ENCODE measurements at places on chromosomes 13 and 19.

GRCh38 chr13:77545626-77546412, 10.3 kb downstream of the SCEL start:
- H3K27ac ChIP-seq = no peak overlapping the region
- no peaks in the 10 kb centered on the region for H3K4me1 ChIP-seq
- H3K36me3 ChIP-seq = no peaks in the 10 kb centered on the region
- DNase-seq = no peak
- no peak overlapping the region for H3K4me3 ChIP-seq

- no peaks in the 10 kb centered on the region for H3K36me3 ChIP-seq
- H3K4me1 ChIP-seq = no peaks in the 10 kb centered on the region
- H3K27me3 ChIP-seq = no peaks in the 10 kb centered on the region
- H3K27ac ChIP-seq = no peak overlapping the region
- DNase-seq = no peak
Observed at GRCh38 chr13:111044087-111044830, 70.9 kb upstream of the ARHGEF7 start.

DNA sequence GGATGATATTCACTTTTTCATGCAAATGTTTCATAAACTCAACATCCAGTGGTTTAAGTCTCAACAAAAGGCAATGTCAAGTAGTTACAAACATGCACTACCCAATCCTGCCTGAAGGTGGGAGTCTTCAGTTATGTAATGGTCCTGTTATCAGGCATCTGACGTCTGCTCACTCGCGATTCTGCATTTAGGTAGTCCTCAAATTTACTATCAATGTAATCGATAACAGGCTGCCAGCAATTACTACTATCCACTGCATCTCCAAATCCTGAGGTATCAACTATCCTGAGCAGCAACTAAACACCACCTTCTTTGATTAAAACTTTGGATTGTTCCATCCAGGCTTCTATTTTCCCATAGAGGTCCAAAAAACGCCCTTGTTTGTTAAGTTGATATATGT, 51.2 kb downstream of the NLRP12 start:
- peak; percentile 40 for DNase-seq
- H3K27me3 ChIP-seq = no peaks in the 10 kb centered on the region
- H3K4me3 ChIP-seq = no peak overlapping the region
- H3K27ac ChIP-seq = no peak overlapping the region
- no peaks in the 10 kb centered on the region for H3K4me1 ChIP-seq

- no peak for DNase-seq
- H3K27ac ChIP-seq = no peak overlapping the region
- no peaks in the 10 kb centered on the region for H3K4me1 ChIP-seq
- H3K36me3 ChIP-seq = no peaks in the 10 kb centered on the region
Observed at GRCh38 chr19:1452802-1453524, 3.0 kb downstream of the APC2 start.

DNA sequence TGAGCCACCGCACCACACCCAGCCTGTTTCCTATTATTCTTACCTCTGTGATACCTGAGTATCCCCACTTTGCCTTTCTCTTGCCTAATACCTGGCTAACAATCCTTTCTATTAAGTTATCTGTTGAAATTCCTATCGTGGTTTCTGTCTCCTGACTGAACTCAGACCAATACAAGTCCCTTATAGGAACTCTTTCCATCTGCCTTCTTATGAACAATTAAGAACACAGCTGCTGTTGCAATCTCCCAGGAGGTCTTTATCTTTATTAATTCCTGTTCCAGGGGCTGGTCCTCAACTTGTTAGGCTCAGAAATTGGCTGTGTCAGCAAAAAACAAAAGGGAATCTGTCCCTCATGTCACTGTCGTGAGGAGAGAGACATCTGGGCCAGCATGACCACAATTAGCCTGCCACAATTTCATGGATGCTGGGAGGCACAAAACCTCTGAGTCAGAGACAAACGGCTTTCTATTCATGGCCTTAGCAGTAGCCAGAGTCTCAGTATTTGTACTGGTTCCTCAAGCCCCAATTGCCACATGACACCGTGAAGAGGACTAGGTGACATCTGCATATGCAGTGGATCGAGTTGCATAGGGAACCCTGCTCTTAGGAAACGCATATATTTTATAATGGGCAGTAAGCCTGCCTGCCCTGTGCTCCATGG, 58.2 kb downstream of the NUFIP1 start:
- DNase-seq = peak; percentile 42
- H3K4me1 ChIP-seq = peaks cover 33% of the 10 kb centered on the region
- H3K27ac ChIP-seq = peak overlapping the region; percentile 11
- H3K27me3 ChIP-seq = no peaks in the 10 kb centered on the region
- H3K36me3 ChIP-seq = no peaks in the 10 kb centered on the region

DNA sequence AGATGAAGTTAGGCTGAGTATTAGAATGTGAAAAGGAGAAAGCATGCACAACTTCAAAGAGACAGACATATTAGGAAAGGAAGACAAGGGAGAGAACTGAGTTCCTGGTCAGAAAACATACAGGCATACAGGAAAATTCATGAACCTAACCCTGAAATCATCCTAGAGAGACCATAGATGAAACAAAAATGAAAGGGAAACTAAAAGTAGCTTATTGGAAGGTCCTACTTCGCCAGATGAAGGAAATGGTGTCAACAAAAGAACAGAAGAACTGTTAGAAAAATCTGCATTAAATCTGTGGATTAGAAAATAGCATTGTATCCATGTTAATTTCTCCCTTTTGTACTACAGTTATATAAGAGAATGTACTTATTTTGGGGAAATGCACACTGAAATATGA, 169.0 kb upstream of the UFM1 start:
- peaks cover 4% of the 10 kb centered on the region for H3K4me1 ChIP-seq
- peak overlapping the region; percentile 54 for H3K27ac ChIP-seq
- H3K27me3 ChIP-seq = no peaks in the 10 kb centered on the region

DNA sequence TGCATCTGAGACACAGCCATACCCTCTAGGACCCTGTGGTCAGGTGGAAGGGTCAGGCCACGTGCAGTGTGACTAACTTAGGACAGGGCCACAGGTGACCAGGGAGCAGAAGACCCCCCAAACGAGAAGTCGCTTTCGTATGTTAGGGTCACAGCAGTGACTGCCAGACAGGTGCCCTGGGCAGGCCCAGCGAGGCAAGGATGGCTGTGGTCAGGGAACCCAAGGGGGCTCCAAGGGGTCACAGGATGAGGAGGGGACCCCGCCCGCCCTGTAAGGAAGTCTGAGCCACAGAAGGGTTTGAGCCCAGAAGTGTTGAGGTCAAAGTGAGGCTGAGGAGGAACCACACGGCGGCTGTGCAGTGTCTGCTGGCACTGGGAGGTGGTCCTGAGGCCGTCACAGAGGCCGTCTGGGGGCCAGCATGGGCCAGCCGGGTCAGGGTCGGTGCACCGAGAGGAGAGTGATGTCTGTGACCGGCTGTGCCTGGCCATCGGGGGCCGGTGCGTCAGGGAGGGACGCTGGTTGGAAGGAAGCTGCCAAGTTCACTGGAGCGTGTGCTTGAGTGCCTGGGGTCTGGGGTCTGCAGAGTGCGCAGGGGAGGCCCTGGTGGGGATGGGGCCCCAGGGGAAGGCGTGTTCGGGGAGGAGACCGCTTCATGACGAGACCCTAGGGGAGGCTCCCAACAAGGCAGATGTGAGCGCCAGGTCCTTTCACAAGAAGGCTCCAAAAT, 24.8 kb upstream of the TMEM255B start:
- H3K4me3 ChIP-seq = no peak overlapping the region
- H3K27me3 ChIP-seq = peaks cover 7% of the 10 kb centered on the region
- no peaks in the 10 kb centered on the region for H3K4me1 ChIP-seq
- no peak for DNase-seq

DNA sequence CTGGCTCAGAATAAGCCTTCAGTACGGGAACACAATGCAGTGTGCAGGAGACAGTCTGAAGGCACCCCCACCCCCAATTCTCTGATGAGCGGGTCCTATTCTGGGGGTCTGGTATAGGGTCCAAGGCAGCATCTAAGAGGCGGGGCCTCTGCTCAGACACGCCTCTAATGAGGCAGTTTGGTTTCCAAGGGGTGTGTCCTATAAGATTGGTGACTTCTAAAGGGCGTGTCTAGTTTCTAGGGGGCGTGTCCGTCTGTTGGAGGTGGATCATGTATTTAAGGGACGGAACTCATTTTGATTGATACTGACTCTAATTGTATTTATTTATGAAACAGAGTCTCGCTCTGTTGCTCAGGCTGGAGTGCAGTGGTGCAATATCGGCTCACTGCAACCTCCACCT, 8.7 kb downstream of the FIZ1 start:
- no peak for DNase-seq
- peaks cover 12% of the 10 kb centered on the region for H3K4me1 ChIP-seq
- no peaks in the 10 kb centered on the region for H3K27me3 ChIP-seq
- no peak overlapping the region for H3K4me3 ChIP-seq

DNA sequence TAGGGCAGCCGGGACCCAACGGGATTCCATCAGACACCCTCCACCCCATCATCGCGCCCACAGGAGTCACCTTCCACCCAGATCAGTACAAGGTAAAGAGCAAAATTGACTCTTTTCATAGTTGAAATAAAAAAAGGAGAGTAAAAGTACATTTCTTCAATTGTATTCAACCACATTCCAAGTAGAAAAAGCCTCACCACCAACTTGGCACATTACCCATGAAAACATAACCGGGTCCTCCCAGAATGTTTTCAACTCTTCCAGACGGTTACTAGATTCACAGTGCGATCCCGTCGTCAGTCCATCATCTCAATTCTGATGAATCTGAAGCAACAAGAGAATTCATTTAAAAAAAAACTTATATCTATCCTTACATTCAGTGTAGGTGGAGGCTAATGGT, 125.2 kb downstream of the RAB20 start:
- H3K4me3 ChIP-seq = no peak overlapping the region
- H3K27me3 ChIP-seq = no peaks in the 10 kb centered on the region
- DNase-seq = peak; percentile 66
- peaks cover 18% of the 10 kb centered on the region for H3K4me1 ChIP-seq
- H3K36me3 ChIP-seq = peaks cover 81% of the 10 kb centered on the region

DNA sequence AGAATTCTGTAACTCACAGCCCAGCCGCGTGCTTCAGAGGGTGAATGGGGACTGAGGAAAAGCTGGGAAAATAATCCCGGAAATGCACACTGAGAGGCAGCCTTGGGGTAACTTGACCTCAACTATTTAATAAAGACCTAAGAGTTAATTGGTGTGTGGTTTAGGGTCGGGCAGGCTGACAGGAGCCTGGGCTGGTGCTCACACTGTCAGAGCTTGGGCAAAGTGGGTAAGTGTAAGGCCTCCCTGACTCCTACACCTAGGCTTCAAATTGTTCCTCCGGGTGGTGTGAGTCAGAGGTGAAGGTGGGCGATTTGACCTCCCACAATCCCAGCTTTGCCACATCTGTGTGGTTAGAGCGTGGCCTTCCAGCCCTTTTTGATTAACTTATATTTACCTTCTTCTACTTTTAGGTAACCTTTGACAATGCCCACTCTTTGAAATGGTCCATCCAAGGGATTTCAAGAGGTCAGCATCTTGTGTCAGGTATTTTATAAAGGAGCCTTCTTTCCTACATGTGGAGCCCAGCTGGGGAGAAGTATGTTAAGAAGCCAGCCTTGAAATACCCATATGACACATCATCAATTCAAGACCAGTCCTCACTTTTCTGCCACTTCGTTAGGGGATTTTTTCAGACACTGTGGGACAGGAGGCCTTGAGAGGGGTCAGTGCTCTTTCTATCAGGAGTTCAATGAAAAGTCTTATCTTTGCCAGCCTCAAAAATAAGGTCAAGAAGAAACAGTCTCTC, 114.2 kb downstream of the NUFIP1 start:
- no peak overlapping the region for H3K27ac ChIP-seq
- H3K36me3 ChIP-seq = no peaks in the 10 kb centered on the region
- no peaks in the 10 kb centered on the region for H3K27me3 ChIP-seq

DNA sequence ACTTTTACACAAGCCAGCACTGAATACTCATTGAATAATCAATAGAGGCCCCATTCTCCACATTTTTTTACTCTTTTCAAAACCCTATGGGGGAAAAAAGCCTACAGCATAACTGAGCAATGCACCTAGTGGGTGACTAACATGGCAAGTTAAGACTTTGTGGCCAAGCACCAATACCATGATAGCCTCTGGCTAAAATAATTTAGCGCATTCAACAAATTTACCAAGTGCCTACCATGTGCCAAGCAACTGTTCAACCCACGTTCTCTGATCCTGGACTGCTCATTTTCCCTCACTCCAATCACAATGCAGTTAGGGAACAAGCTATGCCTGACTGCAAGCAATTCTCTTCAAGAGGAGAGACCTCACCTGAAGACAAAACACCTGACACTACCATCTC, 3.0 kb downstream of the ANKRD10 start:
- H3K27me3 ChIP-seq = no peaks in the 10 kb centered on the region
- DNase-seq = peak; percentile 29
- H3K27ac ChIP-seq = no peak overlapping the region
- H3K4me3 ChIP-seq = no peak overlapping the region
- peaks cover 11% of the 10 kb centered on the region for H3K36me3 ChIP-seq

- H3K27ac ChIP-seq = no peak overlapping the region
- no peak for DNase-seq
- H3K4me1 ChIP-seq = no peaks in the 10 kb centered on the region
- H3K4me3 ChIP-seq = no peak overlapping the region
Observed at GRCh38 chr13:32911506-32911905, 104.7 kb upstream of the KL start.

DNA sequence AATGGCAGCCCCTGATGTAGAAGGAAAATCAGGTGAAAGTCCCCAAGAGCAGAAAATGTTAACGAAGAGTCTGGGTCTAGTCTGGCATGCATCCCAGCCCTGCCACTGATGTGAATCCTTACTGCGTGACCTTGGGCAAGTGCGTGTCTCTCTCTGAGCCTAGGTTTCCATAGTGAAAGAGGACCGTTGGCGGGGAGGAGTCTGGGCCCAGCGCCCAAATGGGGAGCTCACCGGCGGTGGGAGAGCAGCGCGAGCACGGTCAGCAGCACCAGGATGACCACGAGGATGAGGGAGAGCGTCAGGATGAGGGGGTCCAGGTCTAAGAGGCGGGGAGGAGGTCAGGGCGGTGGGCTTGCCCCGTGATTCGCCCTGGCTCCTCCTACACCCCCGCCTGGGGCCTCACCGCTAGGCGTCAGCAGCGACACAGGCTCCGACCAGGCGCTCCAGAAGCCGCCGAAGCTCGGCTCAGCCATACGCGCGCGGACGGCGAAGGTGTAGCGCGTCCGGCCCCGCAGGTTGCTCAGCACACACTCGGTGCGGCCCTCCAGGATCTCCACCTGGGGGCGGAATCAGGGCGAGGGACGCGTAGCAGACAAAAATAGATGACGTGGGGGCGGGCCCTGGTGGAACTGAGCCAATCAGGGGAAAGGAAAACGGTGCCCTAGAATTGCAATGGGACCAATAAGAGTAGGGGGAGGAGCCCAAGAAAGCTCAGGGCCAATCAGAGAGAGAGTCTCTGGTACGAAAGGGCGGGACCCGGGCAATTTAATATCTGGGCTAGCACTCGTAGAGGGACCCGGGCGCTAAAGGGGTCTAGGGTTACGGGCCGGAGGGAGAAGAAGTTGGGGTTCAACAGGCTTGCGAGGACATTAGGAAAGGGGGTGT, 3.2 kb downstream of the EPOR start:
- DNase-seq = peak; percentile 86
- H3K4me1 ChIP-seq = peaks cover 40% of the 10 kb centered on the region
- no peaks in the 10 kb centered on the region for H3K36me3 ChIP-seq
- H3K27ac ChIP-seq = peak overlapping the region; percentile 74
- H3K27me3 ChIP-seq = peaks cover 13% of the 10 kb centered on the region
- H3K4me3 ChIP-seq = peak overlapping the region; percentile 69

All from astrocyte (in vitro differentiated cells and primary cell).